ENCODE measurements at places on chromosomes 1 and 21. TPM values are rescaled to one million over a fixed set of nuclear protein-coding genes. Genes with fewer than 3 reads are reported as not detected.

Gene CD1D
- total RNA-seq = 1.7 TPM

Gene RHEX
- total RNA-seq = 1.1 TPM

Gene PTPN7
- total RNA-seq = 43.2 TPM

Gene LAMC2
- not detected for total RNA-seq

Gene MCOLN2
- 35.7 TPM for total RNA-seq

Gene SLC30A7
- total RNA-seq = 44.0 TPM

Gene FCGR1A
- total RNA-seq = not detected

Gene FCRLA
- total RNA-seq = 0.70 TPM

Gene XCL1
- total RNA-seq = 0.88 TPM
